ENCODE measurements at places on chromosomes 16 and 17. TPM values are rescaled to one million over a fixed set of nuclear protein-coding genes. Genes with fewer than 3 reads are reported as not detected.
A peak's percentile ranks its signal among the peaks of the same experiment; 100 is the strongest.

DNA sequence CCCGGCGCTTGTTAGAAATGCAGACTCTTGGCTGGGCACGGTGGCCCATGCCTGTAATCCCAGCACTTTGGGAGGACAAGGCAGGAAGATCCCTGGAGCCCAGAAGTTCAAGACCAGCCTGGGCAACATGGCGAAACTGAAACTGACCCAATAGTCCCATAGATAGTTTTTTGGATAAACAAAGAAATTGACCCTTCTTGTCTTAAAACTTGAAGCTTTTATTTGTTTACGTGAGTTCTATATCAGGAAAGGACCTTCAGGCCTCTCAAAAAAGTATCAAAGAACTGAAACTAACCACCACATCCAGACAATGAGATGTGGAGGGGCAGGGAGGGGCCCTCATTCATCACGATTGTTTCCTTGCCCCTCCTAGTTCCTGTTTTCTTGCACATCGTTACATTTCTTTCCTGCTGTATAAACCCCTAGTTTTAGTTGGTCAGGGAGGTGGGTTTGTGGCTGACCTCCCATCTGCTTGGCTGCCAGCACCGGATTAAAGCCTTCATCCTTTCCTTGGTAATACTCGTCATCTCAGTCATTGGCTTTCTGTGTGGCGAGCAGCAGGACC lies 29.9 kb upstream of the PRM1 start:
- peak; percentile 38 for DNase-seq

Gene MED1
- 59.2 TPM for total RNA-seq

Gene OTOP3
- total RNA-seq = not detected

Gene ATAD5
- 5.9 TPM for total RNA-seq

Gene CLEC19A
- total RNA-seq = not detected

Gene VTN
- 0.26 TPM for total RNA-seq

DNA sequence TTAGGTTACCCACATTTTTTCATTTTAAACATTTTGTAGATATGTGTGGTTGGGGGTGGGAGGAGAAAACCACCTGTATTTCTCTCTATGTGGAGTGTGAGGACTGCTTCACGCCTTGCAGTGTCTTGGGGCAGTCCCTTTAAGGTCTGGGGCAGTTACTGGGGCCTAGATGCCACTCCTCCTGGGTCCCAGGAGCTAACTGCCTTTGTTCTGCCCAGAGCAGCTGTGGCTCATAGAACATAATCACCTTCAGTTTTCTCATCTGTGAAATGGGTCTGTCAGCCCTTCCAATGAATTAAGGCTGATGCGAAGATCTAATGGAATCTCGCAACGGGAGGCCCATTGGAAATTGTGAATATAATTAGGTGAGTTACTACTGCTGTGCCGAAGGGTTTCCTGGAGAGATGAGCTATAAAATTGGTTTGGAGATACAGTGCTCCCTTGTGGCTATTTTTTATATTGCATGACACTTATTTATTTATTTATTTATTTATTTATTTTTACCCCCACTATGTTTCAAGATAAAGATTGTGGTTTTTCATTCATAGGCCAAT lies 22.9 kb downstream of the DHRS7C start:
- DNase-seq = no peak

Gene GINS2
- total RNA-seq = 0.74 TPM

- no peak for DNase-seq
Measured at GRCh38 chr17:13135506-13135905, 117.7 kb upstream of the ELAC2 start.

Gene TM4SF5
- not detected for total RNA-seq

- DNase-seq = no peak
Measured at GRCh38 chr17:68792873-68793272, 162.3 kb downstream of the ABCA8 start.

DNA sequence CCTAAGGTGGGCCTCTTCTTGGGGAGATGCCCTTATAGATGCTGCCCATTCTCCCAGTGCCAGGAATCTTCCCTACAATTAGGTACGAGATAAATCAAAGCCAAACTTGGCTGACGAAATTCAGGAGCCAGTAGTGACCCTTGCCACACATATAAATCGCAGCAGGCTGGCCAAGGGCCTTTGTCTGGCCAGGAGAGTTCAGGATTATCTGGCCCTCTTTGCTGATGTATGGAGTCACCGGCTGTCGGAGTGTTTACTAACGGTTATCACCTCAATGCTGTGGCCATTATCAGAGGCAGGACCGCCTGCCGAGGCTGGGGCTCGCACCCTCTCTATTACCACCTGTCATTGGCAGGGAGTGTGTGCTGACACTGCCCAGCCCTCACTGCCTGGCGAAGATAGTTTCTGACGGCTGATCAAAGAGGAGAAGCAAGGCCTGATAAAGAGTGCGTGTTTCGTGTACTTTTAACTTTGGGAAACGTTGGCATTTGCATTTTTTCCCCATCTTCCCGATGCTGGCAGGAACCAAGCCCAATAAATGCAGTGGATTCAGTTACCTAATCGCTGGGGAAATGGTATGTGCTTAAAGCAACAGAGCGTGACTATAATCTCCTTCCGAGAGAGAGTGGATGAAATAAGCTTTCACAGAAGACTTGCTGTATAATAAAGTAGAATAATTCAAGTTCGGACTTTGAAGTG lies 32.8 kb upstream of the TBX2 start:
- DNase-seq = no peak

Gene CDT1
- total RNA-seq = 0.74 TPM

Gene CTRB2
- total RNA-seq = not detected

- DNase-seq = no peak
Measured at GRCh38 chr17:40028595-40028994, 13.4 kb downstream of the CSF3 start.

DNA sequence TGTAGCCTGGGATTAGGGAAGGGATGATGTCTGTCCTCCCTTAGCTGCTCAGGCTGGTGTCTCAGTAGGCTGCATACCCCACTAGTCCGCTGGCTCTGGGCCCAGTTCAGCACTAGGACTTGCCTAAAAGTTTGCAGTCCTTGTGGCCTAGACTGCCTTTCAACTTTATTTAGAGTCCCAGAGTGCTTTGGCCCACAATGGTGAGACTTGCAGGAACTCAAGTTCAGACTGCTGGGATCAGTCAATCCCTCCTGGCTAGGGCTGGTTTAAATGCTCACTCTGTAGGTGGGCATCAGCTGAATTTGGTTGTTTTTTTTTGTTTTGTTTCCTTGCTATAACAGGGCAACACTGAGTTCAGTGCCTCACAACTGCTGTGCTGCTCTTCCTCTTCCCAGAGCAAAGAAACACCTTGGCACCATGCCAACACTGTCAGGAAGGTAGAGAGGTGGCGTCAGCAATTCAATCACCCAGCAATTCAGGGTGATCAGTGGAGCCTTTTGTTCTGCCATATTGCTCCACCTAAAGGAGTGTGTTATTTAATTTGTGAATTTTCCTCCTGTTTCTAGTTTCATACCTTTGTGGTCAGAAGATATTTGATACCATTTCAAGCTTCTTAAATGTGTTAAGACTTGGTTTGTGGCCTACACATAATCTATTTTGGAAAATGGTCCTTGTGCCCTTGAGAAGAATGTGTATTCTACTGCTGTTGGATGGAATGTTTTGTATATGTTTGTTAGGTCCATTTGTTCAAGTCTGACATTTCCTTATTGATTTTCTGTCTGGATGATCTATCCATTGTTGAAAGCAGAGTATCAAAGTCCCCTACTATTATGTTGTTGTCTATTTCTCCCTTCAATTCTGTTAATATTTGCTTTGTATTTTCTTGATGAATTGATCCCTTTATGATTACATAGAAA lies 284.0 kb upstream of the PMFBP1 start:
- DNase-seq = no peak

Gene TAF1C
- 110 TPM for total RNA-seq

Gene LCAT
- 14.1 TPM for total RNA-seq

DNA sequence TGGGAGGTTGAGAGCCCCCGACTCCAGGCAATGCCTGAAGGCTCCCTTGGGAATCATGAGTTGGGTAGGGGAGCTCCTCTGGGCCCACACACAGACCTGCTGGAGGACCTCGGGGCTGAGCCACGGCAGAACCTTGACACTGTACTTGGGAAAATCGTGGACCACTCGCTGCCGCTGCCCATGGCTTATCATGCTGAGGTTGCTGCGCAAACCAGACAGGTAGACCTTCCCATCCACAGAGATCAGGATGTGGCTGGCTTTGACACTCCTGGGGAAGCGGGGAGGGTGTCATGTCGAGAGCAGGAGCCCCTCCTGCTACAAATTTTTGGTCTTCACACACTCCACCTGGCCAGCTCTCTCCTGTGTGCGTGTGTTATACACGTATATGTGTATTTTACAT lies 7.2 kb upstream of the LIMD2 start:
- DNase-seq = peak; percentile 65

DNA sequence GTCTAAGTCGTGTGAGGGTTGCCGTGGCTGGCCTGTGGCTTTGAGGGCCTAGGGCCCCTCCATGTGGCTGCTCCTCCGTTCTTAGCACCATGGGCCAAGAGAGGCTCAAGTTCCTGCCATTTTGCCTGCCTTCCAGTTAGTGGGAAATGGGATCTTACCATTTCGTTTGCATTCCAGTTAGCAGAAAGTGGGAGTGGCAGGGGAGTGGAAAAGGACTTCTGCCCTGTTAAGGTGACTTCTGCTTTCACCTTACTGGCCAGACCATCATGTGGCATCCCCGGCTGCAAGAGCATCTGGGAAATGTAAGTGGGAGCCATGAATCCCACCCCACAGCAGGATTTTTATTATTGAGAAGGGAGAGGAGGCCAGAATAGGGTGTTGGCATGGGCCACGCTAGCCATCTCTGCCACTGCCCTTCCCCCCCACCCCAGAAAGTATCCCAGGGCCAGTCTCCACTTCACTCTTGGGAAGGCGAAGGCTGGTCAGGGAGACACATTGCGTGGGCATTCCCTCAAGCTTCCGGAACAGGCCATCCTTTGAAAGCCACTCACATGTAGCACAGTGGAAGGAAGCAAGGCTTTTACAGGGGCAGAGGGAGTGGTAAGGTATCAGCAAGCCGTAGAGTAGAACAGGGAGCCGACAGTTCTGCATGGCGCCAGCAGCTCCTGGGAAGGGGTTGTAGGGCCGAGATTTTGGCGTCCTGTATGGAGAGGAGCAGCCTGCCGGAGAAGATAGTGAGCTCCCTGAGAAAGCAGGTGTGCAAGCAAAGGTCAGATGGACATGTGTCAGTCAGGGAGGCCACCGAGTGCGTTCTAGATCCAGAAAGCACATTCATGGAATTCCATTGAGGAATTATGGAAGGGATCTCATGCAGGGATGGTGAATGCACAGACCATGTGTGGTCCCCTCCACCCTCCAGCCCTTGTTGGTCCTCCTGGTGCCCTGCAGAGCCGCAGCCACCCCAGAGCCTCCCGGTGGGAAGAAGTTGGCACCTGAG lies 33.4 kb downstream of the CMIP start:
- DNase-seq = no peak

Gene ABCC12
- total RNA-seq = not detected

GRCh38 chr17:34386343-34386696 lies 23.3 kb upstream of the CCL1 start:
- DNase-seq = no peak
